Keratinocyte (primary cell): ENCODE measurements at places on chromosomes 11 and 22.
A peak's percentile ranks its signal among the peaks of the same experiment; 100 is the strongest.

DNA sequence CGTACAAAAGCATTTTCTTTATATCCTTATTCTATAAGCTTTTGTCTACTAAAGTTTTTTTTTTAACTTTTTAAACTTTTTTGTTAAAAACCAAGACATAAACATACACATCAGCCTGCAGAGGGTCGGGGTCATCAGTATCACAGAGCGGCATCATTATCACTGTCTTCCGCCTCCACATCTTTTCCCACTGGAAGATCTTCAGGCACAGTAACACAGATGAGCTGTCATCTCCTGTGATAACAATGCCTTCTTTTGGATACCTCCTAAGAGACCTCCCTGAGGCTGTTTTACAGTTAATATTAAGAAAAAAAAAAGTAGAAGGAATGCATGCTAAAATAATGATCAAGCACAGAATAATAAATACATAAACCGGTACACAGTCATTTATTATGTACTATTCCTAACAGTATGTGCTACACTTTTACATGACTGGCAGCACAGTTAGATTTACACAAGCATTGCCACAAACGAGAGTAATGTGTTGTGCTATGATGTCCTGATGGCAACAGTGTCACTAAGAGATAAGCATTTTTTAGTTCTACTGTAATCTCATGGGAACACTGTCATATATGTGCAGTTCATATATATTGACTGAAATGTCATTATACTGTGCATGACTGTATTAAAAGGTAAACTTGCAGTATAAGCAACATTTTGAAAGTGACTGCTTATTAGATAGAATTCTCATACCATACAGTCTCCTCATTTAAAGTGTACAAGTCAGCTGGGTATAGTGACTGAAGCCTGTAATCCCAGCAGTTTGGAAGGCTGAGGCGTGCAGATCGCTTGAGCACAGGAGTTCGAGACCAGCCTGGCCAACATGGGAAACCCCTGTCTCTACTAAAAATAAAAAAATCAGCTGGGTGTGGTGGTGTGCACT is 58.6 kb downstream of the KDM2A start:
- no peak overlapping the region for H3K27ac ChIP-seq
- no peaks in the 10 kb centered on the region for H3K36me3 ChIP-seq
- no peak overlapping the region for H3K4me3 ChIP-seq
- no peak for DNase-seq
- H3K27me3 ChIP-seq, result no peaks in the 10 kb centered on the region

- no peak for DNase-seq
- H3K27ac ChIP-seq, result no peak overlapping the region
- H3K4me3 ChIP-seq, result peak overlapping the region; percentile 49
- H3K27me3 ChIP-seq, result peaks cover 97% of the 10 kb centered on the region
Observed at GRCh38 chr11:44316659-44317240, 6.8 kb upstream of the ALX4 start.

GRCh38 chr11:115676206-115676605 is 172.0 kb upstream of the CADM1 start:
- no peak overlapping the region for H3K27ac ChIP-seq
- H3K4me1 ChIP-seq, result peaks cover 9% of the 10 kb centered on the region
- H3K36me3 ChIP-seq, result no peaks in the 10 kb centered on the region
- H3K27me3 ChIP-seq, result no peaks in the 10 kb centered on the region
- no peak overlapping the region for H3K4me3 ChIP-seq

- no peaks in the 10 kb centered on the region for H3K36me3 ChIP-seq
- no peak for DNase-seq
- no peak overlapping the region for H3K4me3 ChIP-seq
Observed at GRCh38 chr11:103619938-103620337, 416.5 kb upstream of the DDI1 start.

- no peak overlapping the region for H3K27ac ChIP-seq
- peaks cover 2% of the 10 kb centered on the region for H3K4me1 ChIP-seq
- no peak overlapping the region for H3K4me3 ChIP-seq
- no peaks in the 10 kb centered on the region for H3K36me3 ChIP-seq
Observed at GRCh38 chr11:15093432-15093831, 20.0 kb downstream of the CALCB start.

DNA sequence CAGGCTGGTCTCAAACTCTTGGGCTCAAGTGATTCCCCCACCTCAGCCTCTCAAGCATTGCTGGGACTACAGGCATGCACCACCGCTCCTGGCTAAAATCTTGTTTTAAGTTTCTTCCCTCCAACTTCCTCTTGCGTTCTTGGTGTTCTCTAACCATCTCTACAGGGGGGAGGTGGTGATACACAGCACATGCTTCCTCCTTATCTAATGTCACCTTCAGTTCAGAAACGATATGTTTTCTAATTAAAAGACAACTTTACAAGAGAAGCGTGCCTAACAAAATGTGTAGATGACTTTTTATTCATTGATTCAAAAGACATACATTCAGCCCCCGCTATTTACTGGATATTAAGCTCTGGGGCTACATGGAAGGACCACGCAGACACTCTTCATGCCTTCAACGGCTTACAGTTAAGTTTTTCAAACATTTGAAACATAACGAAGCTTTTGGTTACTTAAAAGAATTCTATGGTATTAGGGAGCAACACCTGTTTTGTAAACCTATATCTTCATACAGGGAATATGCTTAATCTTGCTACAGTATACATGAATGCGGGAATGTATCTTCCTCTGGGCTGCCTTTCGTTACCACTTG is 933 bp upstream of the DLAT start:
- H3K4me3 ChIP-seq, result peak overlapping the region; percentile 64
- H3K27me3 ChIP-seq, result no peaks in the 10 kb centered on the region
- peaks cover 5% of the 10 kb centered on the region for H3K4me1 ChIP-seq
- DNase-seq, result no peak

- peaks cover 32% of the 10 kb centered on the region for H3K4me1 ChIP-seq
- H3K4me3 ChIP-seq, result no peak overlapping the region
- H3K27me3 ChIP-seq, result no peaks in the 10 kb centered on the region
- H3K36me3 ChIP-seq, result no peaks in the 10 kb centered on the region
- no peak overlapping the region for H3K27ac ChIP-seq
Observed at GRCh38 chr22:37549704-37550059, 10.6 kb upstream of the CDC42EP1 start.

DNA sequence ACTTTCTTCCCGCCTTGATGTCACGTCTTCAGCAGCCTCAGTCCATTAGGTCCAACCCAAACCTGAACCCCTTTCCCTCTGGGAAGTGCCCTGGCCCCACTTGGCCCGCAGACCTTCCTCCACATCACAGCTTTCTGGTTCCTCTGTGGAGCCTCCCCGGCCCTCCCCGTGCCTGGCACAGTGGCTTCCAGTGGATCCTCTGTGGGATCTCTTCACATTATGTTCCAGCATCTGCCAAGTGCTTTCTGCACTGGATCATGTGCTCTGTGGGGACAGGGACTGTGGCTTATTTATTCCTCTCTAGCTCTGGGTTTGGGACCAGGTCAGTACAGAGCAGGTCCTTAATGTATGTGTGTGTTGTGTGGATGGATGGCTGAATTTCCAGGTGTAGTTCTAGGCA is 30.9 kb downstream of the POLR3H start:
- no peak overlapping the region for H3K27ac ChIP-seq
- peaks cover 23% of the 10 kb centered on the region for H3K4me1 ChIP-seq
- peaks cover 54% of the 10 kb centered on the region for H3K36me3 ChIP-seq
- no peak overlapping the region for H3K4me3 ChIP-seq
- H3K27me3 ChIP-seq, result no peaks in the 10 kb centered on the region

- H3K27ac ChIP-seq, result no peak overlapping the region
- no peaks in the 10 kb centered on the region for H3K36me3 ChIP-seq
- no peak for DNase-seq
- no peaks in the 10 kb centered on the region for H3K4me1 ChIP-seq
Observed at GRCh38 chr11:104198576-104198975, 34.6 kb upstream of the PDGFD start.

DNA sequence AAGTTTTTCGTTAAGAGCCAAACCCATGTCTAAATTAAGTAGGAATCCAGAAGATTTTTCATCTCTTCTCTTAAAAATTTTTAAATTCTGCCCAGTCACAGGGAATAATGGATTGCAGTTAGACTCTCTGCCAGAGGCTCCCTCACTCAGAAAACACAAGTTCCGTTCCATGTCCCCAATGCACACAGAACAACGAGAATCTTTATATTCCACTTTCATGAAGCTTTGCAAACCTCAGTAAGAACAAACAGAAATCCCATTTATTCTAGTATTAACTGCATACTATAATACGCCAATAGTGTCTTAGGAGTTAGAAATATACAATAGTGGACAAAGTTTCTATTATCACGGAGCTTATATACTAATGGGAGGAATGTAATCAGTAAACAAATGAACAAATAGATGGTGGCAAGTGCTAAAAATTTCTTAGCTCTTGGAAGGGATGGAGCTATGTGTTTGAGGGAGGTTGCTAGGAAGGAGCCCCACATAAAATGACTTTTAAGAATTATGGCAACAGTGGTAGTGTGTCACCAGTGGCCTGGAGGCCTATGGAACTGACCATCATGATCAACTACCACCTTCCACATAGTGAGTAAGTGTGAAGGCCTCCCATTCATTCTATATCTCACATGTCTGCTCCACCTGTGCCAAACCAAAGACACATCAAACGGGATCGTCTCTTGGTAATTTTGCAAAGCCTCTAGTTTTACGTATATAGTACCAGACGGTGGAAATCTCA is 24.9 kb downstream of the PICALM start:
- H3K27me3 ChIP-seq, result no peaks in the 10 kb centered on the region
- DNase-seq, result no peak
- peaks cover 26% of the 10 kb centered on the region for H3K4me1 ChIP-seq
- no peaks in the 10 kb centered on the region for H3K36me3 ChIP-seq
- H3K27ac ChIP-seq, result no peak overlapping the region

- H3K4me1 ChIP-seq, result no peaks in the 10 kb centered on the region
- H3K27me3 ChIP-seq, result no peaks in the 10 kb centered on the region
- no peak overlapping the region for H3K4me3 ChIP-seq
Observed at GRCh38 chr11:134155946-134156865, 67.6 kb downstream of the NCAPD3 start.

DNA sequence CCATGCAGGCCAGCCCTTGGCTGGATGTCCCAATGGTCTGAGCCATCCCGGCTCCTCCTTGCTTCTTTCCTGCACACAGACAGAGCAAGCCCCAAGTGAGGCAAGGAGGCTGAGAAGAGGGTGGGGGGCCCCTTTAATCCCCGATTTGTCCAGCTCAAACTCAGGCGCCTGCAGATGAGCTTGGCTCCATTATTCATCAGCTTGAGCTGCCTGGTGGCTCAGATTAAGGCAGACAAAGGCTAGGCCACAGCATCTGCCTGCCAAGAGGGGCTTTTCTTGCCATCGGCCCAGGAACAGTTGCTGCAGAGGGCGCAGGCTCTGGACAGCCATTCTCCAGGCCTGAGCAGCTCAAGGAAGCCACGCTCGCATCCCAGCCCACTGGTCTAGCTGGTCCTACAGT is 35.4 kb downstream of the LMO1 start:
- peak overlapping the region; percentile 71 for H3K27ac ChIP-seq
- no peaks in the 10 kb centered on the region for H3K36me3 ChIP-seq
- no peak for DNase-seq
- no peak overlapping the region for H3K4me3 ChIP-seq
- H3K4me1 ChIP-seq, result peaks cover 40% of the 10 kb centered on the region

GRCh38 chr11:118193910-118194566 is 17.6 kb upstream of the SCN2B start:
- no peaks in the 10 kb centered on the region for H3K27me3 ChIP-seq
- no peak for DNase-seq
- H3K36me3 ChIP-seq, result no peaks in the 10 kb centered on the region
- H3K4me1 ChIP-seq, result peaks cover 21% of the 10 kb centered on the region
- no peak overlapping the region for H3K4me3 ChIP-seq
